ENCODE measurements at places on chromosomes 16 and 17.
A peak's percentile ranks its signal among the peaks of the same experiment; 100 is the strongest.

DNA sequence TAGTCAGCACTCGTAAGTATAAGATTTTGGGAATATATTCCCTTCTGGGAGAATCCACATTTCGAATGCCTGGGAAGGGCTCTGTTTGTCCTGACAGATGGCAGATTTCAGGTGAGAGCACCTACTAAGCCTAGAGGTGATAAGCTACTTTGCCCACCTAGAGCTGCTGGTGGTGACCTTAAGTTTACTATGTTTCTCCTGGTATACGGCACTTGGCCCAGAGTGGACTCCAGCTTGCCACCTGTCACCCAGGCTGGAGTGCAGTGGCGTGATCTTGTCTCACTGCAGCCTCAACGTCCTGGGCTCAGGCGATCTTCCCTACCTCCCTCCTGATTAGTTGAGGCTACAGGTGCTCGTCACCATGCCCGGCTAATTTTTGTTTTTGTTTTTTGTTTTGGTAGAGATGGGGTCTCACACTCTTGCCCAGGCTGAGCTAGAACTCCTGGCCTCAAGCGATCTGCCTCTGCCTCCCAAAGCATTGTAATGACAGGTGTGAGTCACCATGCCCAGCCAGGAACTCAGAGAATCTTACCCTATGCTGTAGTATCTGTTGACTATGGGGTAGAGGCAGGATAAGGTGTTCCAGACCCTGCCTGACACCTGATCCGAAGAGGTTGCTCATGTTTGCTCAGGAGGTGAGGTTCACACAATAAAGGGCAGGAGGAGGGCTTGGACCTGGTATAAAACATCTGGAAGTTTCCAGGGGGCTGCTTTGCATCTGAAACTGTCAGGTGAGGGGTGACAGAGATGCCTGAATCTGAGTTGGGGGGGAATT lies at the start of gene ZG16:
Gene ZG16 (plus strand): TSS at position 681 of the 775 bp plus-strand sequence. CDS start 1,011 bp downstream, outside the sequence.
- no peak for DNase-seq

DNA sequence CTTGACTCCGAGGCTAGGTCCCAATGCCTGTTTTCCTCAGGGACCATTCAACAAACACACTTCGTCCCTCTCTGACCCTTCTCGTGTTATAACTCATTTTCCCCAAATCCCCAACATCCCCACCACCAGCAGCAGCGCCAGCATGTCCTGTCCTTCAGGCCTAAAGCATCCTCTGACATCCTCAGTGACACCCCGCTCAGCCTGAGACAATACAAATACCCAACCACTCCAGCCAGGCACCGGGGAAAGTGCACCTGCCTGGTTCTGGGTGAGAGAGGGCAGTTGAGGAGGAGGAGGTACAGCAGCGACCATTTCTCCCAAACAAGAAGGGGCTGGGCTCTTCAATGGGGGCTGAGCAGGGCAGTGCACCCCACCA lies 4.7 kb downstream of the MNT start:
- no peak for DNase-seq

DNA sequence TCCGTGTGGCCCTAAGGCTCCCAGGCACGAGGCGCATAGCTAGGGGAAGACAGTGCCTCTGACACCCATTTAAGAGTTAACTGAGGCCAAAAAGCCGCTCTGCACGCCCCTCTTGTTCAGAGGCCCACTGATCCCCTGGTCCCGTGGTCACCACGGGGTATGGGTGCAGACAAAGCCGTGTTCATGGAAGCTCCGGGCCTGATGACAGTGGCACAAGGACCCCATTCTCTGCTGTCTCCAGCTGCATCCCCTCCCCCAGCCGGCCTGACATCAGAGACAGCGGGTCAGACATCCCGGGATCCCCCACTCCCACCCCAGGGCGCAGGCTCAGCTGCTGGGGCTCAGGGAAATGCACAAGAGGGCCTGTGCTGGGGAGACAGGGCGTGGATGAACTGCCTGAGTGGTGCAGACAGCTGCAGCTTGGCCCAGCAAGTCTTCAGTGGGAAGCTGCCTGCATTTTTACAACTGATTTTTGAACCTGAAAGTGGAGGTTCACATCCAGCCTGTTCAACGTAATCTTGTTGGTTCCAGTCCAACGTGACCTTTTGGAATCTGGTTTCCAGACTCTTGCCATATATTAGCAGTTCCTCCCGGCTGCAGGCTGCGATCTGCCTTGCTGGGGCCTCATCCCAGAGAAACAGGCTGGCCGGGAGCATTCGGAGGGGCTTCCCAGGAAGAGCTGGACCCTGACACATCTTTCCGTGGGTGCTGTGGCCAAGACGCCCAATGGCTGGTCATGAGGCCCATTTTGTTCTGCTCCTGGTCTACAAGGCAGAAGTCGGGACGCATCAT lies 9.7 kb upstream of the BAHCC1 start:
- no peak for DNase-seq

- peak; percentile 37 for DNase-seq
These were observed 2339.5 kb downstream of the TP53TG3F start for GRCh38 chr16:35798885-35799426.

GRCh38 chr17:50406578-50406977 lies 9.3 kb upstream of the LRRC59 start:
- no peak for DNase-seq

- no peak for DNase-seq
These were observed 12.4 kb downstream of the ITGB3 start for GRCh38 chr17:47265983-47266541.

- no peak for DNase-seq
These were observed 1.5 kb downstream of the MT1B start for GRCh38 chr16:56653218-56653617.

- DNase-seq, result no peak
These were observed 505.9 kb downstream of the HS3ST4 start for GRCh38 chr16:26197707-26198106.

GRCh38 chr16:84790301-84790700 lies 29.5 kb upstream of the CRISPLD2 start:
- no peak for DNase-seq

DNA sequence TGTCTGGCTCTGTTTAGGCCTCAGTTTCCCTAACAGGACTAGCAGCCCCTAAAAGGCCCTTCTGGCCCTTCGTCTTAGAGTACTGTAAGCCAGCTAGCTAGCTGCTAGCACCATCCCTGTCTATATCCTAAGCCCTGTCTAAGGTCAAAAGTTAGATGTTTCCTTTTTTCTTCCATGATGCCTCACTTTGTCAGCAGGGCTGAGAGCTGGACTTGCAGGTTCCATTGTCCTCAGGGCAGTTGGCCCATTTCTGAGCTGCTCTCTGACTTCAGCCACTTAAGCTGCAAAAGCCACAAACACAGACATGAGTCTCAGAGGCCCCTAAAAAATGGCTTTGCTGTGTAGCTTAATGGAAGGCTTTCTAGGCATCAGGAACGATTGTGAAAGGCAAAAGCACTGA lies 187.7 kb downstream of the CBLN1 start:
- no peak for DNase-seq

DNA sequence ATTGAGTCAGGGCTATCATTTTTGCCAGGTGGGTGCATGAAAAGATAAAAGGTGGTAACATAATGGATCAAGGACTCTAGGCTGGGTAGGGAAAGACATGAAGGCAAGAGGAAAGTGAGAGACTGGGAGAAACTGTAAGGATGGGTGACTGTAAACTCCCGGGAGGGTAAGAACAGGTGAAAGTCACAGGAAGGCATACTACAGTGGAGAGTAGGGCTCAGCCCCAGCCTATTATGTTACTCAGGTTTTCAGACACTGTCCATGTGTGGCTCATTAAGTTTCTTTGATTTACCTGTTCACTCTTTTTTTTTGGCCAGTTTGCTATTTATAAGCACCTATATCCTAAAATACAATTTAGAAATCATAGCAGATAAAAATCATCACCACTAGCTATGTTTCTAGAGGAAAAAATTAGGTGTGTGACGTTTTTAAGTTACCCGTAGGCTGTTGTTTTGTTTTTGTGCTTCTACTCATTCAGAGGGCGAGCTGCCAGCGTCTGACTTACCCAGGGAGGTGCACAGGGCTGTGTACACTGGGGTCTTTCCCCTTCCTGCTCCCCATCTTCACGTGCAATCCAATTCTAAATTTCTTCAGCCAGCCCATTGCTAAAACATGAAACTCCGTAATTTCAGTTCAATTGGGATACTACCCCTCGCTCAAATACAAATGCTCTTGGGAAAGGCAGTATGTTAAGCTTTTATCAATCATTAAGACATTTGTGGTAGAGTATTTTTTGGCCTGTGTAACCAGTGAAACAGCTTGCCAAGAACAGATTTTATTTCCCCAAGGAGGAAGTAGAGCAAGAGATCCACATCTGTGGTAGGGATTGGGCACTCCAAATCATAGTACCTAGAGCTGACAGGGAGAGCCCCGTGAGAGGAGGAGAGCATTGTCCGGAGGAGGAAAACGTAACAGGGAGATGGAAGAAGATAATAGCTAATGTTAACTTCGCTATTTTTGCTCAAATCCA lies 21.7 kb upstream of the VWA3A start:
- no peak for DNase-seq

GRCh38 chr16:83953796-83954576 lies 946 bp downstream of the OSGIN1 start:
- peak; percentile 50 for DNase-seq

GRCh38 chr16:85275533-85276249 lies 163.4 kb upstream of the CIBAR2 start:
- no peak for DNase-seq

- no peak for DNase-seq
These were observed 390 bp downstream of the MLLT6 start for GRCh38 chr17:38705523-38705802.

DNA sequence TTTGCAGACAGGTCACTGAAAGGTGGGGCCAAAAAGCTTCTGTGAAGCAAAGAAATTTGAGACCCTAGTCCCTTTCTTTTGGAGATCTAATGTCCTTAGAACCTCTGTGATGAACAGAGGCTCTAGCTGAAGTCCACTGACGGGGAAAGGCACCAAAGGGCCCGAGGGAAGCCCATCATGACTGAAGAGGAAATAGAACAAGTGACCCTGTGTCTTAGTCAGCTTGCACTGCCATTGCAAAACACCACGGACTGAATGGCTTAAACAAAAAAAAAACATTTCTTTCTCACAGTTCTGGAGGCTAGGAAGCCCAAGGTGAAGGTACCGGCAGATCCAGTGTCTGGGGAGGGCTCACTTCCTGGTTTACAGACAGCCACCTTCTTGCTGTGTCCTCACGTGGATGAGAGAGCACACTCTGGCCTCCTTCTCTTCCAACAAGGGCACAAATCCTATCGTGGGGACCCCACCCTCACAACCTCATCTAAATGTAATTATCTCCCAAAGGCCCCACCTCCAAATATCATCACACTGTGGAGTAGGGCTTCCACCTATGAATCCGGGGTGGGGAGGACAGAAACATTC lies 24.3 kb upstream of the ASGR2 start:
- no peak for DNase-seq

DNA sequence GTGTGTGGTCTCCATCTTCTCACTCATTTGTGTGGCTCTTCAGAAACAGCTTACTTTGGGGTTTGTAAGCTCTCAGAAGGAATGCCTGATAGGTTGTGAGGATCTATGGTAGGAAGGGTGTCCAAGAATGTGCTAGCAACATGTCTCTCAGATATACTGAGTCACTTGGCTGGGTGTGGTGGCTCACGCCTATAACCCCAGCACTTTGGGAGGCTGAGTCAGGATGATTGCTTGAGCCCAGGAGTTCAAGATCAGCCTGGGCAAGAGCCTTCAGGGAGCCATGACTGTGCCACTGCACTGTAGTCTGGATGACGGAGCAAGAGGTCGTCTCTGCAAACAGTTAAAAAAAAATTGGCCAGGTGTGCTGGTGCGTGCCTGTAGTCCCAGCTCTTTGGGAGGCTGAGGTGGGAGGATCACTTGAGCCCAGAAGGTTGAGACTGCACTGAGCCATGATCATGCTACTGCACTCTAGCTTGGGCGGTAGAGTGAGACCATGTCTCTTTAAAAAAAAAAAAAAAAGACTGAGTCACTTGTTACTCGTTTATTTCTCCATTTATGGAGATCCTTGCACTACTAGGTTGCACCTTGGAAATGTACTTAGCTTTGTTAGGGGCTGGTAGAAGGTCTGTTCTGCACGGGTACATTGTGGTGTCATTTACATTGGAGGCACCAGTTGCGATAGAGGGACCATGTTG lies 232.0 kb downstream of the SNX29 start:
- no peak for DNase-seq

GRCh38 chr17:13642188-13642587 lies 40.5 kb upstream of the HS3ST3A1 start:
- DNase-seq, result no peak

GRCh38 chr17:36937001-36937958 lies at the start of gene LHX1:
Gene LHX1, plus strand, starts transcription at chr17:36937475. Its CDS starts 723 bp downstream, at chr17:36938198.
- DNase-seq, result no peak

GRCh38 chr16:49348408-49349176 lies 25.0 kb upstream of the C16orf78 start:
- no peak for DNase-seq

DNA sequence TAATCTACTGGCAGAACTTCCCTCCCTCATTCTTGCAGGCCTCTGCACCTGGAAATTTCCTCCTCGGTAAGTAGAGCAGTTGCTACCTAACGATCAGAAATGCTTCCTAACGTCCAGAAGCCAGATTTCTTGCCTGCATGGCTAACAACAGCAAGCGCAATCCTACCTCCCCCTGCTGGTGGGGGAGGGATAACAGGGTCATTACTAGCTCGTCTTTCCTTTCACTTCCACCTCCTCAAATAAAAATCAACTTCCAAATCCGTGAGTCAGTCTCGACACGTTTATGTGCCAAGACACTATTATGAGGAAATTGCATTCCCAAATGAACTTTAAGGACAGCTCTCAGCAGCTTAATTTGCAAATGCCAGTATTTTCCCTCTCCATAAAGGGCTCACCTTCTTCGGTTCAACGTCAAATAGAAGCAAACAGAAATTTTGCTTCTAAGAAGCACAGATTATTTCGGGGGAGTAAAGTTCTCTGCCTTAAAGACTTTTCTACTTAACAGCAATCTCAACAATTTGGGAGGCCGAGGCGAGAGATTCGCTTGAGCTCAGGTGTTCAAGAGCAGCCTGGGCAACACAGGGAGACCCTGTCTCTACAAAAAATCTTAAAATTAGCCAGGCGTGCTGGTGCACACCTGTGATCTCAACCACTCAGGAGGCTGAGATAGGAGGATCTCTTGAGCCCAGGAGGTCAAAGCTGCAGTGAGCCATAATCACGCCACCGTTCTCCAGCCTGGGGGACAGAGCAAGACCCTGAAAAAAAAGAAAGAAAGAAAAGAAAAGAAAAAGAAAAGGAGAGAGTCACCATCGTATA lies 188.6 kb upstream of the PSMD7 start:
- no peak for DNase-seq

- no peak for DNase-seq
These were observed 6.6 kb downstream of the LPO start for GRCh38 chr17:58244963-58245362.

GRCh38 chr17:78497115-78497540 lies 80.1 kb downstream of the DNAH17 start:
- peak; percentile 70 for DNase-seq

GRCh38 chr17:75565066-75565465 lies 22.5 kb upstream of the MYO15B start:
- DNase-seq, result no peak
